ENCODE measurements at places on chromosomes 1 and 21. TPM values are rescaled to one million over a fixed set of nuclear protein-coding genes. Genes with fewer than 3 reads are reported as not detected.

Gene FGR
- not detected for total RNA-seq

Gene GSTM1
- total RNA-seq, result 0.51 TPM

Gene SIM2
- not detected for total RNA-seq

Gene EXTL1
- total RNA-seq, result 0.30 TPM

Gene CCDC17
- 0.78 TPM for total RNA-seq

Gene TMEM82
- total RNA-seq, result not detected

Gene TMCC2
- total RNA-seq, result 4.5 TPM

Gene SLAMF9
- 0.09 TPM for total RNA-seq

All from smooth muscle cell of the umbilical artery (primary cell).